Hematopoietic multipotent progenitor cell treated with erythropoietin and hydrocortisone succinate and interleukin-3 and kit ligand, for 6 days (in vitro differentiated cells): ENCODE measurements at places on chromosomes 4 and X.

GRCh38 chr4:107366016-107366735 is 330.1 kb upstream of the DKK2 start:
- no peak for DNase-seq

GRCh38 chr4:39320381-39321115 is 45.6 kb downstream of the RFC1 start:
- DNase-seq: no peak

- peak; percentile 7 for DNase-seq
These were observed 188.4 kb upstream of the CLNK start for GRCh38 chr4:10872833-10873517.

GRCh38 chrX:154603438-154604430 is 15.3 kb downstream of the CTAG1B start:
- DNase-seq: peak; percentile 6

DNA sequence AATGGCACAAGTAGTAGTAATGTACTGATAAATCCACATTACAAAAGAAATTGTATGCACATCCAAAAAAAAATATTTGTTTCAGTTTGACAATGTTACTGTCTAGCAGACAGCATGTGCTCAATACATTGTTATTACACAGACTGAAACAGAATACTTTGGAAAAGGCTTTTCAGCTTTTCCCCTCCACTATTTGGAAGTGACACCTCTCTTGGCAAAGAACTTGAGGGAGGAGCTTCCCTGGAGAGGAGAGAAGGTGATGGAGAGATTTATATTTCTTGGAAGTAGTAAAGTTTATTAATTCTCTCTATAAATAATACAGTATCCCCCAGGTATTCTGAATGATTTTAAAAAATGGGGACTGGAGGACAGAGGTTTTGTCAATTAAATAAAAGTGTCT is 131.8 kb downstream of the SCFD2 start:
- no peak for DNase-seq

- no peak for DNase-seq
These were observed 9.1 kb upstream of the PAGE1 start for GRCh38 chrX:49704691-49705404.

GRCh38 chr4:121308328-121308663 is 72.5 kb downstream of the QRFPR start:
- peak; percentile 40 for DNase-seq

DNA sequence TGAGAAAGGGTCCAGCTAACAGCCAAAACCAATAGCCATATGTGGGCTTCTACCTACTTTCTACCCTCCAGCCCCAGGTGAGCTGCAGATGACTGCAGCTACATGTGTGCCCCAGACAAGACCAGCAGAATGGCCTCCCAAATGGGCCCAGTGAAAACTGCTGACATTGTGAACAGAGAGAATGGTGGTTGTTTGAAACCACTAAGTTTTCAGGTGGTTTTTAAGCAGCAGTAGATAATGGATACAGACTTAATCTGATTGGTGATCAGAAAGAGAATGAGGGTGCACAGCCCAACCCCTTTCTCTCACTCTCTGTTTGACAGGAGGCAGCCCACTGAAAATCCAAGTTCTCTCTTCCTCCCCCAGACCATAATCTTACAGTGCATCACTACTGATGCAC is 42.5 kb upstream of the BBS12 start:
- DNase-seq: no peak

- DNase-seq: no peak
These were observed 19.0 kb downstream of the DGKQ start for GRCh38 chr4:954211-955020.

- DNase-seq: no peak
These were observed 8.4 kb downstream of the HTRA3 start for GRCh38 chr4:8278009-8278395.

DNA sequence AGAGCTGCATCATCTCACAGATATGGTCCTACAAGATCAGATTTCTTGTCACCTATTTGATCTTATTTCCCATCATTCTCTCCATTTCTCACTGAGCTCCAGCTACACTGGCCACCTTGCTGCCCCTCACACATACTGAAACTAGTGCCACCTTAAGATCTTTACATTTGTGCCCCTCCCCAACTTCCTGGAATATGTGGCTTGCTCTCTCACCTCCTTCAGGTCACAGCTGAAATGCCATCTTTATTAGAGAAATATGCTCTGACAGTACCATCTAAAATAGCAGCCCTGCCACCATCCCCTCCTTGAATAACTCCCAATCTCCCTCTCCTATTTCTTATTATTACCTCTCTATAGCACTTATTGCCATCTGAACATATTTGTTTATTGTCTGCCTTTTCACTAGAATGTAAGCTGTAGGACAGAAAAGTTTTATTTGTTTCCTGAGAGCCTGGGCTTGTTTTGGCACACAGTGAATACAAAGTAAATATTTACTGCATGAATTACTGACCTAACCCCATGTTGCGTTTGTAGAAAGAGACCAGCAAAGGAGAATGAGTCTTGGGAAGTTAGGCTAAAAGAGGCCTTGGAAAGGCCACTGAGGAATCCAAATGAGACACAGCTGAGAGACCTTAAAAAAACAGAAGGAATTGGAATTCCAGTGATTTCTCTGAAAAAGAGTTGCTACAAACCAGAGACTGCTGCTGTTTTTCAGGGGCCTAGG is 22.7 kb downstream of the DYNLT3 start:
- no peak for DNase-seq

GRCh38 chrX:134948333-134949241 is 42.2 kb upstream of the SMIM10 start:
- DNase-seq: no peak

DNA sequence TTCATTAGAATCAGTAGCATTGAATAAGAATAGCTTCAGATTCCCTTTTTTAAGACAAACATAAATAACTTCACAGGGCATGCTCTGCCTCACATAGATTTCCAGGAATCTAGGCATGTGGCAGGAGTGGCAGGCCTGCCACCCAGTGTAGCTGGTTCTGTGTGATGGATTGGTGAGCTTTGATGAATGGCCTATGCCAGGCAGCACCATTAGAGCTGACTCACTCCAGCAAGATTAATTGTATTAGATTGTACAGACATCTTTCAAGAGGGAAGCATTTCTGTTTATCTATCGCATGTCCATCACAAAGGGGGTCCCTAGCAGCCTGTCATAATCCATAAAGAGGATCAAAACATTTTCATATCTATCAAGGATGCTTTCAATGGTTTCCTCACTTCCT is 71.9 kb downstream of the NAA11 start:
- no peak for DNase-seq

DNA sequence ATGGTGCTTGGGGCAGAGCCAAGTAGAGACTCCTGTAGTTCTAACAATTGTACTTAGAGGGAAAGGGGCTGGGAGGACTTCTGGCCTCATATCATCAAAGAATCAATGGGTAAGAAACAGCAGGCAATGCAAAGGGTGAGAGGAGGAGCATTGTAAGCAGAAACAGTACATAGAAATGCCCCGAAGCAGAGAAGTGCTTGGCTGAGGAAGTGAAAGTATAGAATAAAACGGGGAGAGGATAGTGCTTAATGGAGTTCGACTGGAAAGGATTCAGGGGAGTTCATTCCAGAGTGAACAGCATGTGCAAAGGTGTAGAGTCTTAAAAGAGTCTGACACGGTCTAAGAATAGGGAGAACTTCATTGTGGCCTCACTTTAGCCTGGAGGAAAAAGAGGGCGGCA is 103.0 kb downstream of the SYNPO2 start:
- no peak for DNase-seq

- peak; percentile 14 for DNase-seq
These were observed 17.3 kb upstream of the SEL1L3 start for GRCh38 chr4:25879991-25880651.

GRCh38 chr4:105113800-105114199 is 32.9 kb upstream of the TET2 start:
- DNase-seq: peak; percentile 89

DNA sequence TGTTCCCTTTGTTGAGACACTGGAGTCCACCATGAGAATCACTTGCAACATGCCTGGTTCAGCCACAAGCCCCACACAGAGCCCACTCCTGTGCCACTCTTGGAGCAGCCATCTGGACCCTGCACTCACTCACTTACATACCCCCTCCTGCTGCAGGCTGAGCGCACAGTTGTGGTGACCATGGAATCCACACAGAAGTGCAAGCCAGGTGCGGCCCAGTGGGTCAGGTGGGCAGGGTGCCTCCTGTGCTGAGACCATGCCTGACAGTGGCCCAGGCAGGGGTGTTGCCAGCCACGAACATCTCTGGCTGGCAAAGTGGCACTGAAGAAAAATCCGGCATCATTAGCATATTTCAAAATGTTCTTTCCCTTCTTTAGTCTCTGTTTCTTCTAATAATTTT is 17.4 kb upstream of the CXorf51A start:
- no peak for DNase-seq

DNA sequence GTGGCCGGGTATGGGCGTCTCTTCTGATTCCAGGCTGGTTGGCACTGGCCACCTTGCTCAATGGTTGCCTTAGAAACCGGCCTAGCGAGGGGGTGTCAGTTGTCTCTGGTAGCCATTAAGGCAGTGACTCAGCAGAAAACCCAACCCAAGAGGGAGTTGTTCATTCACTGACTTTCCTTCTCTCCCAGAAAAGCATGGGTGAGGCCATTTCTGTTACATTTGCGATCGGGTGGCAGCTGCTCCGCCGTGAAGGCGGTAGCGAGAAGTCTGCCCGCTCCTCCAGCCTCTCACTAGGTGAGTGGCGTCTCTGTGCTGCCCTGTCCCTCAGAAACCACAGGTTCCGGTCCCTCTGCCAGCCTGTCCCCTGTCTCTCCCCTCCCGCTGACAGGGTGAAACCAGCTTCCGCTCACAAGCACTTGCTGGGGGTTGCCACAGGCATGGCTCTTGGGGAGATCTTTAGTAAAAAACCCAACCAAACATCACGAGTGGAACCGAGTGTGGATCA is 17.4 kb downstream of the IRAK1 start:
- peak; percentile 94 for DNase-seq

GRCh38 chr4:142656178-142656577 is 189.9 kb downstream of the INPP4B start:
- DNase-seq: peak; percentile 36

- no peak for DNase-seq
These were observed 109.4 kb downstream of the EFHC2 start for GRCh38 chrX:44234116-44234515.

DNA sequence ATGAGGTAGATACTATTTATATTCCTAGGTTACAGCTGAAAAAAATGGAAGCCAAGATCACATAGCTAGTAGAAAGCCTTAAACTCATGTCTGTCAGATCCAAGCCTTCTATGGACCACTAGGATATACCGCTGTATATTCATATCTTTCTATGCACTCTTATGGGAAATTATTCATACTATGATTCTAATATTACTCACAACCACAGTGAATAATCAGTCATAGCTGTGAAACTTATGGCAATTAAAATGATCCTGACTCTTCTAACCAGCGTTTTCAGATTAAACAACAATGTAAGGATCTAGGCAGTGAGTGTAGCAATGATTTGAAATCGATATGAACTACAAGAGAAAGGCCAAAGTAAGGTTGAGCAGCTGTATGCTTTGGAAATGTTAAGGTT is 111.0 kb downstream of the RASGEF1B start:
- no peak for DNase-seq

- DNase-seq: peak; percentile 9
These were observed 171.1 kb downstream of the PDGFC start for GRCh38 chr4:156800463-156800862.

DNA sequence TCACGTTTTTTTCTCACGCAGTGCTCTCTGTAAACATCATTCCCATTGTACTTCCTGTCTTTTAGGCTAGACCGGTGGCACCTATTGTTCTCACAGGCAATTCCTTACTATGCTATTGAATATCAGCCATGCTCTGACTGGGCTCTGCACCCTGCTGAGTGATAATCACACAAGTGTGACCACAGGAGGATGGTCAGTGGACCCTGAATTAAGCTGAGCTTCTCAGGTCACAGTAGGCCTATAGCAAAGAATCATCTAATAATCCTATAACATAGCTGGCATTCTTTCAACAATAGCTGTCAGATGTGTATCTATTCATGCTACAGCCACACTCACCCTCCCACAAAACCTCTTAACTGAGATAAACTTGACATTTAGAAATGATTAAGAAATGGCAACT is 2399.8 kb upstream of the TENM3 start:
- DNase-seq: peak; percentile 11

GRCh38 chrX:40864972-40865371 is 129.6 kb upstream of the MED14 start:
- no peak for DNase-seq

DNA sequence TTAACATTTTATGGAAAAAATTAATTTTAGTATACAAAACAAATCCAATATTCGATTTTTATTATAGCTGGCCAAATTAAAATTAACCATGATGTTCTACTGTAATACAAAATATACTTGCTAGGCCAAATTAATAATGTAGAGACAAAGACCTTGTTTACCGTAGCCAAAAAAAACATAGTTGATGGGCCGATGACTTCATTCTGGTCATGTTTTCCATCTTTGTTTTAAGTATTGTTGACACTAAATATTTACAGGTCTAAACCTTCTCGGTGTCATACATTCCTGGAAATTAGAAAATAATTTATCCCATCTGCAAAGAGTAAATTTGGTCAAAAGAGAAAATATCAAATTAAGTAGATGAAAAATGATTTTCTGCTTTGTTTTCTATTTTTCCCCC is 698.5 kb downstream of the GRID2 start:
- DNase-seq: no peak

GRCh38 chr4:163110442-163110841 is 56.2 kb downstream of the NAF1 start:
- DNase-seq: no peak

- DNase-seq: no peak
These were observed 76.5 kb upstream of the MSX1 start for GRCh38 chr4:4782969-4783368.

DNA sequence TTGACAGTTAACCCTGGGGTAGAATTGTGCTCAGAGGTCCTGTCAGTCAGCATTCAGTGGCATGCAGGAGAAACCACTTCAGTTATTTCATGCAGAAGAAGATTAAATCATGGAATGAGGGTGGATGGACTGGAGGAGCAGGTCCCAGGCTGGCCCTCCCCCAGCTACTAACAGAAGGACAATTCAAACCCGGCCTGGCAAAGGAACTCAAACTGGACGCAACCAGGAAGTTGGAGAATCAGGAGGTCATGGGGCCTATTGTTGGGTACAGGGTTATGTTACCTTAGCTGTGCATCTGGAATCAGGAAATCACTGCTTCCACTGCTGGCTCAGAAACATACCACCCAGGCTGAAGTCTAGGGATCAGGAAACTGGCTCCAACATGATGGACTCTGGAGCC is 121.4 kb downstream of the GPAT3 start:
- DNase-seq: no peak

DNA sequence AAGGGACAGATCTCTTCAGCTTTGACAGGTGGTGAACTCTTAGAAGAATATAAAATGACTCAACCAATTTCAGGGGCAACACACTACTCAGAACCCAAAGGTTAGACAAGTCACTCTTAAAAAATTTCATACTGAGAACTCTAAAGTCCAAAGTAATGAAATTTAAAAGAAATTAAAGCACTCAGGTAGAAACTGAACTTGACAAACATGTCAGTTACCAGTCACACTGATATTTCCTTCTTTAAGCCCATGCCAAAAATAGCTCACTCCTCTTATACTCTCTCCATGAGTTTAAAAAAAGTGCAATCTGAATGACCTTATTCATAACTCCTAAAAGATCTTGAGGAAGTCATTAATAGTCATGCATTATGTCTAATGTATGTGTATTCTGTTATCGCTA is 40.3 kb downstream of the AMMECR1 start:
- no peak for DNase-seq

GRCh38 chr4:828641-829271 is 2.8 kb upstream of the CPLX1 start:
- DNase-seq: peak; percentile 20

- DNase-seq: no peak
These were observed 12.7 kb downstream of the DCAF16 start for GRCh38 chr4:17797808-17798207.

- DNase-seq: no peak
These were observed 39.3 kb downstream of the LNX1 start for GRCh38 chr4:53551958-53552357.
